ENCODE measurements at places on chromosomes 2 and 18. TPM values are rescaled to one million over a fixed set of nuclear protein-coding genes. Genes with fewer than 3 reads are reported as not detected.

TEKT4 gene
- not detected for total RNA-seq

UGT1A1 gene
- total RNA-seq: not detected

CTDSP1 gene
- total RNA-seq: 9.7 TPM

GNLY gene
- total RNA-seq: not detected

GKN1 gene
- total RNA-seq: not detected

CYTIP gene
- not detected for total RNA-seq

UGT1A10 gene
- not detected for total RNA-seq

FIGN gene
- 12.4 TPM for total RNA-seq

EFEMP1 gene
- total RNA-seq: 1.2 TPM

- H3K27me3 ChIP-seq: peaks cover 14% of the 10 kb centered on the region
- no peaks in the 10 kb centered on the region for H3K36me3 ChIP-seq
These were observed 2.6 kb upstream of the PTPN2 start for GRCh38 chr18:12886498-12887126.

DNA sequence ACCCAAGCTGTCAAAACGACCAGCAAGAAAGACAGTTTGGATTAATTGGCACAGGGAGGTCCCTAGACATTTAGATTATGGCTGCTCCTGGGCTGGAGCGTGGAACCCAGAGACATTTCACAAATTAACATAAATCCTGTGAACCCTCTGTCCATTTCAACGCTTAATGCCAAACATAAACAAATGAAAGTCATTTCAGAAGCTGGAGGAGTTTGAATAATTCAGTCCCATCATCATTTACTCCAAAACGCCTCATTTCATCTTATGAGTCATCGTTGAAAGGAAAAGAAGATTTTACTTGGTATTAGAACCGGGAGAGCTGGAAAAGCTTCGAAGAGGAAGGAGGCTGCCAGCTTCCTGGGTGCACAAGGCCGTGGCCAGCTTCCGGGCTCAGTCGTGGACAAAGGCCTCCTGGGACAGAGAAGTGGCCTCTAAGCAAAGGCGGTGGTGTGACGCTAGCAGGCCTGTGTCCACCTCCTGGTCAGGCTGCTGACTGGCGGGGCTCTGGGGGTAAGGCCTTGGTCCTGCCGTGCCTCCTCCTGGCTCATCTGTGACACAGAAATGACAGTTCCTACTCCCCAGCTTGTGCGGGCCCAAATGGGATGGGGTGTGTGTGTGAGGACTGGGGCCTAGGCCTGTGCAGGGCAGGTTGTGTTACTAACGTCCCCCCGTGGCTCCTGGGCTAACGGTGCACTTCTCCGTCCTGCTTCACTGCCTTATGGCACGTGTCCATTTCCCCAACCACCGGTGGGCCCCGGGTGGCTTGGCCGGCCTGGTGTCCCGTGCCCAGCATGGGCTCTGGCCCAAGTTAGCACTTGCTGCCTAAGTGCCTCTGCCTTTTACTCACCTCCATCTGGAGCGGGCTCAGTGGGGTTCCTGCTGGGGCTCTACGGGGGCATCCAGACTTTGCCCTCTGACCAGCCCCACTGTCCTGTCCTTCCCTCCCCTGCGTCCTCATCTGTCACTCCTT is 71.6 kb downstream of the RRM2 start:
- peaks cover 10% of the 10 kb centered on the region for H3K27me3 ChIP-seq
- H3K4me1 ChIP-seq: peaks cover 9% of the 10 kb centered on the region
- no peak overlapping the region for H3K27ac ChIP-seq
- H3K36me3 ChIP-seq: peaks cover 11% of the 10 kb centered on the region

DNA sequence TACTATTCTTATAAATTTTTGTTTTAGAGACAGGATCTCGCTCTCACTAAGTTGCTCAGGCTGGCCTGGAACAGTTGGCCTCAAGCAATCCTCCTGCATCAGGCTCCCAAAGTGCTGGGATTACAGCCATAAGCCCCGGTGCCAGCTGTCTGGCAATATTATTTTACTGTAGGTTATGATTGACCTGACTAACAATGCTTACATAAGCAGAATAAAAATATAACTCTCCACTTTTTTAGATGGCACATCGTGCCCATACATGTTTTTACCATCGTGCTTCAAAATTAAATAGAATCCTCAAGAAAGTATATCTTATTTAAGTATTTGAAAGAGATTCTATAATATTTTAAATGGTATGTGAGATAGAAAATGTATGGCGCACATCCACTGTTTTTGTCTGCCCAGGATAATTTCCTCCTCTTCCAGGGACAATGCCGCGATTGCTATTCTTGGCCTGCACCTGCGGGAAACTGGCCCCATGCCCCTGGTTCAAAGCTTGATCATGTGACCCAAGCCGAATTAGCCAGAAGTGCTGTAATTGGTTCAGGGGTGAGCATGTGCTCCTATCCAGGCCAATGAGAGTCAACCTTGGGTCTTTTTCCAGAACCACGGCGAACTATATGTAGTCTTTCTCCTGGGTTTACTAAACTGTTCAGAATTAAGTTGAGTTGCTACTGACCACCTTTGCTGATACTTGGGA is 38.3 kb upstream of the GREB1L start:
- no peaks in the 10 kb centered on the region for H3K4me1 ChIP-seq
- H3K27me3 ChIP-seq: no peaks in the 10 kb centered on the region
- no peak overlapping the region for H3K4me3 ChIP-seq
- no peak for DNase-seq
- H3K27ac ChIP-seq: no peak overlapping the region
- no peaks in the 10 kb centered on the region for H3K36me3 ChIP-seq

- H3K4me1 ChIP-seq: peaks cover 3% of the 10 kb centered on the region
- no peaks in the 10 kb centered on the region for H3K36me3 ChIP-seq
- DNase-seq: no peak
These were observed 24.1 kb downstream of the ANXA4 start for GRCh38 chr2:69766014-69766413.

GRCh38 chr2:197925204-197925603 is 120.8 kb downstream of the PLCL1 start:
- H3K36me3 ChIP-seq: peaks cover 8% of the 10 kb centered on the region
- DNase-seq: no peak
- no peak overlapping the region for H3K27ac ChIP-seq

DNA sequence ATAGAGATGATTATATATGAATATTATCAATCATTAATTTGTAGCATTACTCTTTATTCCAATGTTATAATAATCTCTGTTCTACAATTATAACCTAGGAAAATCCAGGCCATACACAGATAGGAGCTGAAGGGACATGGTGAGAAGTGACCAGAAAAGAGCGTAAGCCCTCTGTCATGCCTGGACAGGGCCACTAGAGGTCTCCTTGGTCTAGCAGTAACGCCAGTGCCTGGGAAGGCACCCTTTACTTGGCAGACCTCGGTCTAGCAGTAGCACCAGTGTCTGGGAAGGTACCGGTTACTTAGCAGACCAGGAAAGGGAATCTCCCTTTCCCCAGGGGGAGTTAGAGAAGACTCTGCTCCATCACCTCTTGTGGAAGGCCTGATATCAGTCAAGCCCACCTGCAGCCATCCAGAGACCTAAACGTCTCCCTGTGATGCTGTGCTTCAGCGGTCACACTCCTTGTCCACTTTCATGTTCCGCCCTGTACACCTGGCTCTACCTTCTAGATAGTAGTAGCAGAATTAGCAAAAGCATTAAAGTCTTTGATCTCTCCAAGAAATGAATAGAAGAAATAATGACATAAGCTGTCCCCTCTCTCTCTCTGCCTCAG is 447.5 kb upstream of the FSIP2 start:
- DNase-seq: peak; percentile 73
- H3K4me1 ChIP-seq: peaks cover 4% of the 10 kb centered on the region
- peaks cover 2% of the 10 kb centered on the region for H3K27me3 ChIP-seq

DNA sequence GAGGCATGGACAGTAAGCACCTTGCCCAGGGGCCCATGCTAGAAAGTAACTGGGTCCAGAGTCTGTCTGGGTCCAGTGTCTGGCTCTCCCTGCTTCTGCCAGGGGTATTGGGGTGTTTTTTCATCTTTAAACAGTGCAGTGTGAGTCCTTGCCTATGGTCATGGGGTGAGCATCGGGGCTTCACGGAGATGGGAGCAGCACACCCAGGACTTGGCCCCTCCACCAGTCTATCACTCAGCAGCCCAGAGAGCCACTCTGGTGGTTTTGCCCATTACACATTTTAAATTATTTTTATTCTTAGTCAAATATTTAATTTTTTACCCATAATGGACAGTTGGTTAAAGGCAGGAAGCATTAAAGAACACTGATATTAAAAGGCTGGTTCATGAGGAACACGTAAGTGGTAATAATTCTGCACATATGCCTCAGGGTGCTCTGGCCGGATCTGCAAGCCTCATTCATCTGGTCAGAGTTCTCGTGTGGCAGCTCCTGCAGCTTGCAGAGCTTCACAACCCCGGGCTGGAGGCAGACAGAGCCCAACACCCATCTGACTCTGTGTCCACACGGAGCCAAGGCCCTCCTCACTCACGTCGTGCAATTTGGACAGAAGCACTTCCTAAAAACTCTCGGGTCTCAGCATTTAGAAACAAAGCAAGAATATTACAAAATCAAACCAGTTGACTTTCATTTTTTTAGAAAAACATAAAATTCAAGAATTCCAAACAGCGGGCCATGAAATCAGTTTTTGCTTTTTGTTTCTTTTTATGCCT is 204.1 kb downstream of the CTIF start:
- peaks cover 4% of the 10 kb centered on the region for H3K4me1 ChIP-seq
- DNase-seq: no peak
- H3K36me3 ChIP-seq: peaks cover 4% of the 10 kb centered on the region
- H3K4me3 ChIP-seq: no peak overlapping the region

DNA sequence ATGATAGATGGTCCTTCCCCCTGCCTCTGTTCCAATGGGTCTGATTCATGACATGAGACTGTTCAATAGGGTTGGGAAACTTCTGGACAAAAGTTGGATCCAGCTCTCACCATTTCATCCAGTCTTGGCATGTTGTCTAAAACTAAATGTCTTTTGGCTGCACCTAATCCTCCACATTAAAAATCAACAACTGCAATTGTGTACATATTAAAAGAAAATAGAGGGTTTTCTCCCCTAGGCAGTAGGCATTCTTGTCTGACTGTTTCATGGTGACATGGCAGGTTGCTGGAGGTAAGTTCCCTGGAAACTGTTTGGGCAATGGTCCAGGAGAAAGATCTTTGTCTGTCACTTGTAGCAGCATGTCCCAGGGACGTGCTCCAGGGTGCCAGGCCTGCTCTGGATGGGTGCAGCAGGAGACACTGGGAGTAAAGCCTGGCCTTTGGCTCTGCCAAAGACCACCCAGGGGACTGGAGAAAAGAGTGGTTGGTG is 135.8 kb downstream of the TCF4 start:
- H3K4me1 ChIP-seq: peaks cover 20% of the 10 kb centered on the region
- no peak overlapping the region for H3K4me3 ChIP-seq
- DNase-seq: no peak
- H3K36me3 ChIP-seq: no peaks in the 10 kb centered on the region

DNA sequence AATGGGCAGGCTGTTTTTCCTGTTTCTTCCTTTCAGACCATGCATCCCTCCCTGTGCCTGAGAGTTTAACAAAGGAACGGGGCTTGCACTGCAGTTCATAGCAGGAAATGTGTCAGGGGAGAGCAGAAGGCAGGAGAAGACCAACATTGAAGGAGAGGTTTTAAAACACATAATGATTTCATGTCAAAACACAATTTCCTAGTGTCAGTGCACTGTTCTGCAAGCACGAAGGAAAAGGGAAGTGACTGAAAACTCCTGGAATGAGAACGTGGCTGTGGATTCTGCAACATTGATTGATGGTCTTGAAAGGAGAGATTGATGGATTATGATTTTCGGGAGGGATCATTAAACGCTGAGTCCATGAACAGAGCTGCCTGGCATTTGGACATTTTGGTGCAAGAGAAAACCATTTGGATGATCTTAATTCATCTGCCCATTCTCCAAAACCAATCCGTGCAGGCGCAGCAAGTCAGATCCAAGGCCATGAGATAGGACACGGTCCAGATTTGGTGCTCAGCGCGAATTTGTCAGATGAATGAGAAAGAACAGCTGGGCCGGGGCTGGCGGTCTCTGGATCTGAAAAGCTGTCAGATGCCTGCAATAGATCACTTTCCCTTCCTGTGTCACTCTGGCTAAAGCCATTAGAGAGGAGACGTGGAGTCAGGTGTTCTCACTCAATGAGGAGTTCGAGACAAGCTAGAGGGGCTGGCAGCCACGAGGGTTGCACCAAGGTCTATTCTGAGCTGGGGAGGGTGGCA is 38.4 kb downstream of the C1QL2 start:
- H3K4me3 ChIP-seq: no peak overlapping the region
- H3K27me3 ChIP-seq: peaks cover 5% of the 10 kb centered on the region
- no peak overlapping the region for H3K27ac ChIP-seq
- no peaks in the 10 kb centered on the region for H3K36me3 ChIP-seq
- DNase-seq: no peak

GRCh38 chr2:126749537-126749936 is 93.6 kb downstream of the GYPC start:
- H3K4me1 ChIP-seq: no peaks in the 10 kb centered on the region
- H3K27me3 ChIP-seq: no peaks in the 10 kb centered on the region
- DNase-seq: no peak
- H3K27ac ChIP-seq: no peak overlapping the region
- H3K4me3 ChIP-seq: no peak overlapping the region

DNA sequence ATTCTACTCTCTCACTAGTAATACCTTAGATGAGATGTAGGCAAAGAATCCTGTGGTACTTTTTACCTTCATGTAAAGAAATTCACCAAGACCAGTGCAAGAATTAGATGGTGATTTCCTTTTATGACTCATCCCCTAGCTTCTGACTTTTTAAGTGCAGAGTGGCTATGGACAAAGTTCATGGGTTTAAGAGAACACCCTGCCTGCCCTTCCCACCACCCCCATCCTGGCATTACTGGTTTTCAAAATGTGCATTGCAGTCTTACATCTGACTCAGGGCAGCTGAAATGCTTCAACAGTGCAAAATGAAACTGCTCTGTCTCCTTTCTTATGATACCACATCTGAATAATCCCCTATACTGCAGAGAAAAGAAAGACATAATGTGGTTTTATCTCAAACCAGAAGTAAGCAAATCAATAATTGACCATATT is 22.6 kb downstream of the MAIP1 start:
- no peak for DNase-seq
- H3K4me3 ChIP-seq: no peak overlapping the region
- no peaks in the 10 kb centered on the region for H3K27me3 ChIP-seq
- H3K4me1 ChIP-seq: peaks cover 9% of the 10 kb centered on the region
- no peaks in the 10 kb centered on the region for H3K36me3 ChIP-seq
- no peak overlapping the region for H3K27ac ChIP-seq

- no peak overlapping the region for H3K4me3 ChIP-seq
- H3K27ac ChIP-seq: no peak overlapping the region
- no peaks in the 10 kb centered on the region for H3K36me3 ChIP-seq
- H3K27me3 ChIP-seq: peaks cover 1% of the 10 kb centered on the region
- DNase-seq: no peak
- H3K4me1 ChIP-seq: no peaks in the 10 kb centered on the region
These were observed 70.2 kb upstream of the FSHR start for GRCh38 chr2:49224426-49225010.

- no peak overlapping the region for H3K27ac ChIP-seq
- peaks cover 5% of the 10 kb centered on the region for H3K36me3 ChIP-seq
- peaks cover 7% of the 10 kb centered on the region for H3K4me1 ChIP-seq
- peak overlapping the region; percentile 82 for H3K4me3 ChIP-seq
- H3K27me3 ChIP-seq: peaks cover 21% of the 10 kb centered on the region
These were observed 657 bp downstream of the ATP8B1 start for GRCh38 chr18:57802213-57803102.

DNA sequence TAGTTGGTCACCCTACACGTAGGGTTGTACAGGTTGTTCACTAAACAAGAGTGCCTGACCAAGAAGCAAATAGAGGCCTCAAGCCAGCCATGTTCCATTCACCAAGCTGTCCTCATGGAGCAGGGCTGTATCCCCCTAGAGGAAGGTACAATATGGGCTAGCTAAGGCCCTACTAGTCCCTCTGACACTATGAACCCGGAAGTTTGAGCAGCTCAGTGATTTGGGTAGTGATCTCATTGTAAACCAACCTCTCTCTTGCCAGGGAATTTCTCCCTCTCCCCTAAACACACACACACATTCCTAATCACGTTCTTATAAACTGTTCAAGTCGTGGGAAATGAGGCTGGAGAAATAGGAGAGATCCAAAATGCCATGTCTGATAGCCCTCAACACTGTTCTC is 6.7 kb upstream of the CYS1 start:
- no peak overlapping the region for H3K27ac ChIP-seq
- no peaks in the 10 kb centered on the region for H3K4me1 ChIP-seq
